ENCODE measurements at places on chromosomes 16 and 17.

DNA sequence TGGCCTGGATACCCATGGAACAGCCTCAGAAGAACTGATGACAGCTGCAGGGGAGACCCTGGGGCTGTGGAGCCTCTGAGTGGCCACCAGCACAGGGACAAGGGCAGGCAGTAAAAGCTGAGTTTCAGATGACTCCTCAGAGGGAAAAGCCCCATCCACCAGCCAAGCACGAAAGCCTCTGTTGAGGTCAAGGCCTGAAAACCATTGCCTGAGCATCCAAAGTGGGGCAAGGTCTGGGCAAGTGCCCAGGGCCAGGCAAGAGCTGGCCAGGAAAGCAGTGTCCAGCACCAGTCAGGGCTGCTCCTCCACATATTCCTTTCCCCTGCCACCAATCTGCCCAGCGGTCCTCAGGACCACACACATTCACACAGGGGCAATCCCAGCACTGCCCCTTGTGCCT is 16.4 kb downstream of the ATP6V0D1 start:
- no peak for DNase-seq

- peak; percentile 1 for DNase-seq
These were observed 144.8 kb downstream of the GSG1L start for GRCh38 chr16:27918755-27919154.

- no peak for DNase-seq
These were observed 75.1 kb downstream of the CYTH1 start for GRCh38 chr17:78707016-78707415.

DNA sequence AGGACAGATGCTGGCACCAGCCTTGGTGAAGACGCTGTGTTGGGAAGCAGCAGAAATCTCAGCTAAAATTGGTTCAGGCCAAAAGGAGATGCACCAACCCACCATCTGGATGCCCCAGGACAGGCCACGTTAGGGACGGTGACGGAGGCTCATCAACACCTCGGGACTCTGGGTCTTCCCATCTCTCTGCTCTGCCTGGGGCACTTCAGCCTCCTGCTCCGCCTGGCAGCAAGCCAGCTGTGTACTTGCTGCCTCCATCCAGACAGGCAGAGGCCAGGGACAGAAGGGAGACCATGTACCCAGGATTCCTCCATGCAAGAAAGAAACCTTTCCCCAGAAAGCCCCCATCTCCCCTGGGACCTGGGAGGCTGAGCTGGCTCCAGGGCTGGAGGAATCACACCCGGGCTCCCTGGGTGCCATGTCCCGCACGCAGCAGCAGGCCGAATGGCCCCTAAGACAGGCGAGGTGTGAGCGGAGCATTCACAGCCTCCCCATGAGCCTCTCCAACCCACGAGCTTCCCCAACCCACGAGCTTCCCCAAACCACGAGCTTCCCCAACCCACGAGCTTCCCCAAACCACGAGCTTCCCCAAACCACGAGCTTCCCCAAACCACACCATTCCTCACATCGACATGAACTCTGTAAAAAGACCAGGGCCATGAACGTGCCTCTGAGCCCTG is 274.5 kb downstream of the C16orf95 start:
- no peak for DNase-seq

DNA sequence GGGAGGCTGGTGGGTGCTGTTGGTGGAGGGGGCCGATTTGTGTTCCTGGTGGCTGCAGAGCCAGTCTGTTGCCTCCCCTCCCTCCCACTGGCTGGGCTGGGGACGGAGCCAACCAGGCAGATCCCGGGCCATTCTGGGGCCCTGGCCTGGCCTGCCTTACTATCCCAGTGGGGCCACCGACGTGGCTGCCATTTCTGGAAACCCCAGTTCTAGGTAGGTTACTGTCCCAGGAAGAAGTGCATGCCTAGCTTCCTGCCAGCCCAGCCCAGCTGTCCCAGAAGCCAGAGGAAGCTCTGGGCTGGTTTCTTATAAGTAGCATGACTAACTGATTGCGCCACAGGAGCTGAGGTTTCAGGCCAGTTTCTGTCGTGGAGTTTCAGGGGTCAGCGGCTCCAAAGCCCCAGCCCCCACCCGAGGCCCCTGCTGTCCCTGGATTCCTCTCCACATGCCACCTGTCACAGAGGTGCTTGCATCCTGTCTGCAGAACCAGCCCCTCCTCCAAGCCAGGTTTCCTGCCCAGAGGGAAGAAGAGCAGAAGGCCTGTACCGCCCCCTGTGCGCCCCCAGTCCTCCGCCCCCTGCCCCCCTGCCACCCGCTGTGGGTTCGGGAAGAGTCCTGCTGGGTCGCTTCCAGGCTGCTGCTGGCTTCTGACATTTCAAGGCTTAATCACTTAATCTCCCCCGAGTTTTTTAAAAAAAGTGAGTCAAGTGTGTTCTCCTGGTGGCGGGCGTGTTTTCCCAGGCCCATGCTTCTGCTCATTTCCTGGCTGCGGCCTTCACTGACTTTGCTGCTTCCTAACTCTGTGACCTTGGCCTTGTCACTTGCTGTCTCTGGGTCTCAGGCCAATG is 13.2 kb downstream of the IL4R start:
- DNase-seq = peak; percentile 96

DNA sequence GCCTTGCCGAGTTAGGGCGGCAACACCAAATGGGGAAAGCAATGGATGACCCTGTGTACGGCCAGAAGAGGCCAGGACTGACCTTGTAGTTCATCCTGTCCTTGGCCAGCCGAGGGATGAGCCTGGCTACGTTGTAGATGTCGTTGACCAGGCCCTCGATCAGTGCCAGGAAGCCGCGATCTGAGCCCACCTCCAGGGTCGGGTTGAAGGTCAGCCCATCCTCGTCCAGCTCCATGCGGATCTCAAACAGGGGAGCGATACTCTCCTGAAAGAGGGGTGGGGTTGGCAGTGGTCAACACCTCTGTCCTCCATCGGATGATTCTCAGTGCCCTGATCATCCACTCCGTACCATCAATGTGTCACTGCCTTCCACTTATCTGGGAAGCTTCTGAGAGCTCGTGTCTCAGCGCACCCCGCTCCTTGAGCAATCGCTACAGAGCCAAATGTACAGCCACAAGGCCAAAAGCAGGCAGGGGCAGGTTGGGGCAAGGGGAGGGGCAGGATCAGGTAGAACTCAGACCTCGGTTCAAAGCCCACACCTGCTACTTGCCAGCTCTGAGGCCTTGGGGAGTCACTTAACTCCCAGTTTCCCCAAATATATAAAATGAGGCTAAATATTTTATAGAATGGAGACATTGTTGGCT is 39.9 kb downstream of the DNAH17 start:
- no peak for DNase-seq

DNA sequence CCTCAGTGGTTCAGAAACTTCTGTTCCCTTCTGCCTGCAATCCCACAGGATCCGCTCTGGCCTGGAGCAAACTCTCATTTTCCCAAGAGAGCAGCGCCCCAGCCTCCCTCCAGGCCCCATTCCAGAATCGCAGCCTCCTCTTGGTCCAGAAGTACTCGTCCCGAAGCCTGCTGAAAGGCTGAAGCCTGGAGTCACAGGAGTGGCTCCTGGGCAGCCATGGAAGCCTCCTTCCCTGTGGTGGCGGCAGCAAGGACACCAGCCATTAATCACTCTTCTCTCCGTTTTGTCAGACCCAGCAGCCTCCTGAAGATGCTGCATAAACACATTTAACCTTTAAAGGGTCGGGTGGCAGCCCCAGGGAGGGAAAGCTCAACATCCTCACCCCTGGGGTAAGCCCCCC is 66.9 kb upstream of the TNRC6C start:
- DNase-seq = no peak

GRCh38 chr17:1095090-1095852 is 84.5 kb downstream of the ABR start:
- no peak for DNase-seq

GRCh38 chr16:25007284-25007984 is 7.7 kb downstream of the ARHGAP17 start:
- DNase-seq = peak; percentile 97

GRCh38 chr17:76593959-76594358 is 8.3 kb upstream of the ST6GALNAC2 start:
- no peak for DNase-seq

DNA sequence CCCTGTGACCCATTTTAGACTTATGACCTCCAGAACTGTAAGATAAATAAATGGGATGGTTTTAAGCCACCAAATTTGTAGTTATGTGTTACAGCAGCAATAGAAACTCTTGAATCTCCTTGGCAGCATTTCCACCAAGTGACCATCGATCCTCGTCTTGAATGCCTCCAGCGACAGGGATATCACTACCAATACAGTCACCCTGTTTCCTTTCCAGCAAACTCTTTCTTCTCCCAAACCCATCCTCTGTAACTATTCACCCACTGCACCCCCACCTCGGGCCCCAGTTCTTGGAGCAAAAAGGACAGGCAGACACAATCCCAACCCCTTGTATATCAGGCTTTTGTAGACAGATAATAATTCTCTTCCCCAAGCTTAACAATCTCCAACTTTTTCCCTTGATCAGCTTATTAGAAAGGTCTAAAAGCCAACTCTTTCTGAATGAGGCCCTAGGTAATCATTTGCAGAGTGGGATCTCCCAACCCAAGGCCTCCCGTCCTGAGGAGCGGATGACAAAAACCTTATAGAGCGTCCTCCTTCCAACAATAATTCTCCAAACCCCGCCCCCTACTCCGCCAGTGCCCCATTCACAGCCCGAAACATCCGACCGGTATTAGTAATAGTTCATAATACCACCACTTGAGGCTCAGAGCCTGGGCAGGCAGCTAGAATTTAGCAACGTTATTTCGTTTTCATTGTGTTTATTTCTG is 14.7 kb upstream of the PLLP start:
- DNase-seq = no peak

- DNase-seq = peak; percentile 95
These were observed 158.3 kb downstream of the RAB11FIP4 start for GRCh38 chr17:31549525-31550388.

DNA sequence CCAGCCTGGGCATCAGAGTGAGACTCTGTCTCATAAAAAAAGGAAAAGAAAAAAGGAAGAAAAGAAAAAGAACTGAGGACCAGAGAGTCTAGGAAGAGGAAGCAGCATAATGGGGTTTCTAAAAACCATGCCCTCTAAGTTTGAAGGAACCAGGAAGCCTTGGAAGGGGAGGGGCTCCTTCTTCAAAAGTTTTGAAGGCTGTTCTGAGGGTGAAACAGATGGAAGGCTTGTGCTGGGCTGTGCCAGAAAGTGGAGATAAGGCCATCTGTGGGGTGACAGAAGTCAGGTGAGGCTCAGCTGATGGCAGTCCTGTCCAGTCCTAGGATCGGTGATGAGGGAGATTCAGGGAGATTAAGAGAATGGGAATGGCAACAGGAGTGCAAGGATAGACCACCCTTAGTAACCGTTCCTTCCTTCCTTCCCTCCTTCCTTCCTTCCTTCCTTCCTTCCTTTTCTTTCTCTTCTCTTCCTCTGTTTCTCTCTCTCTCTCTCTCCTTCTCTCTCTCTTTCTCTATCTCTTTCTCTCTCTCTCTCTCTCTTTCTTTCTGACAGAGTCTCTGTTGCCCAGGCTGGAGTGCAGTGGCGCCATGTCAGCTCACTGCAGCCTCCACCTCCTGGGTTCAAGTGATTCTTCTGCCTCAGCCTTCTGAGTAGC is 182.6 kb downstream of the NTN1 start:
- no peak for DNase-seq

- no peak for DNase-seq
These were observed 6.3 kb upstream of the ERCC4 start for GRCh38 chr16:13913374-13914292.

GRCh38 chr17:22512997-22513538 is 820.7 kb downstream of the KCNJ18 start:
- no peak for DNase-seq

GRCh38 chr16:29644973-29645693 is 17.9 kb upstream of the SPN start:
- DNase-seq = no peak

DNA sequence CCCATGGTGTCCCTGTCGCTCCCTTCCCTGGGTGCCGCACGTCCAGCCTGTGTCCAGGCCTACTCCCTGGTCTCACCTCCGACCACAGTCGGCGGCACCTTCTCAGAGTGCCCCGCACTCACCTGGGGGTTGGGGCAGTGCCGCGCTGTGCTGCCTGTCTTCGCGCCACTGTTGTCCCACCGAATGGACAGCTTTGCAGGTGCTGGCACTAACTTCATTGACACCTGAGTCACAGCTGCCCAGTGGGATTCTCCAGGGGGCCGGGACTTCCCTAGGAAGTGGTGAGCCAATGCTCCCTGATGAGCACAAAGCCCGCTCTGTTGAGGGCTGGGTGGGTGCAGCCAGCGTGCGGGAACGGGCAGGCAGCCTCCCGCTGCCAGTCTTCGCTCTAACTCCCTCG is 24.3 kb upstream of the DBNDD1 start:
- no peak for DNase-seq

DNA sequence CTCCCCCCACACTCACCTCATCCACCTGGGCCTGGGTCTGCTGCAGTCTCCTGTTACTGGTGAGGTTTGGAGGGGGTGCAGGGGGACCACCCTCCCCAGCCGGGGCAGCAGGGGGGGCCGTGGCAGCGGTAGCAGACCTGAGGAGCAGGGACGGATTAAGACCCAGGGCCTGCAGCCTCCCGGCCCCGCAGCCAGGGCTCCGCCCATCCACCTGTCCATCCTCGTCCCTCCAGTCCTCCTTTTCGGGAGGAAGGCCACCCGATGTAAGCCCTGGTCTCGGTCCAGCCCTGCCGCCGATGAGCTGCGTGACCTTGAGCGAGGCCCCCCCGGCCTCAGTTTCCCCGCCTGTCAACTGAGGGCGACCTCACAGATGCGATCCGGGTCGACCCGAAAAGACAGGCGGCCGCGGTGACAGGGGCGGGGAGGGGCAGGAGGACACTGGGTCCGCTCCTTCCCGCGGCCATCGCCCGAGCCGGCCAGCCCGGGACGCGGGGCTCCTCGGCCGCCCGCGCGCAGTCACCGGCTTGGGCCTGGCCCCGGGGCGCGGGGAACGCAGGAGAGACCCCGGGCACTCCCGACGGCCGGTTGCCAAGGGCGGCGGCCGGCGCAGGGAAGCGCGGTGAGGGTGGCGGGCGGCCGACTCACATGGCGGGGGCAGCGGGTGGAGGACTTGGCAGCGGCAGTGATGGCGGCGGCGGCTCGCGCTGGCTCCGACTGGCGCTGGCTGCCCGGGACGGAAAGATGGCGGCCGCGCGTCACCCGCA is at the start of gene VAMP2:
VAMP2 (minus strand) TSS at position 716 of the 764 bp plus-strand sequence; CDS start at position 647, 69 bp downstream.
- peak; percentile 55 for DNase-seq

GRCh38 chr16:167122-167690 is 1.4 kb downstream of the HBM start:
- no peak for DNase-seq

- peak; percentile 8 for DNase-seq
These were observed 1.8 kb downstream of the GGNBP2 start for GRCh38 chr17:36546418-36547093.

DNA sequence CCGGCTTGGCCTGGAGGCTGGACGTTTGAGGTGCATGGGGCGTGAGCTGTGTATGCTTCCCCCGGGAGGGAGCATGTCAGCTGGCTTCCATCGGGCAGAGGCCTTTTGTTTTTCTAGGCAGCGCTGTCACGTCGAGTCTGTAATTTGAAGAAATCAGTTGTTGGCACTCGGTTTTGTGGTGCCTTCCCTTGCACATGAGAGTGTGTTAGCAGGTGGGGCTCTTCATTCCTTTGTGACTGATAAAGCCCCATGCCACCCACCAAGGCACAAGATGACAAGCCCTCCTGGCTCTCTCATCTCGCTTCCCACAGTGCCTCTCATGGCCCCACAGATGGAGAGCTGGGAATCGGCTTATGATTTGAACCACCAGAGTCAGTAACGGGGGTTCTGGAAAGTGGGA is 72.1 kb downstream of the BANP start:
- DNase-seq = no peak

Measured in fibroblast of the aortic adventitia (primary cell).